AG08396 (cell line): ENCODE measurements at places on chromosomes 6 and 20.

DNA sequence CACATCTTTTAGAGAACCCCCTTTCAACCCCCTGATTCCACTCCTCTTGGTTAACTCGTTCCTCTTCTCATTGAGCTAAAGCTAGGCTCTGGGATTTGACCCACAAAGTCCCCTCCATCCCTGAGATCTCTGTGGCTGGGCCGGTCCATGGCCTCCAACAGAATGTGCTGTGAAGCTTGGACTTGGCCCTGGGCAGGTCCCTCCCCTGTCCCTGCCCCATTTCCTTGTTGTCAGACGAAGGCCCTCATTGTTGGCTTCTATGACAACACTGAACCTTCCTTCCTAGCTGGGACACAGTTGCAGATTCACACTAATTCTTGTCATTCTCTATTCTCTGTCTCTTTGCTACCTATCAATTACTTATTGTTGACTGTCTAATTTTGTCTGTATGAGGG is 156.1 kb downstream of the SYCP2 start:
- DNase-seq = no peak

- peak; percentile 60 for DNase-seq
These were observed at the start of gene TBX18 for GRCh38 chr6:84764332-84765049. TBX18 (minus strand) TSS chr6:84764598; CDS start chr6:84764181, 417 bp downstream.

- no peak for DNase-seq
These were observed 3.3 kb upstream of the RSPO3 start for GRCh38 chr6:127115084-127115655.

DNA sequence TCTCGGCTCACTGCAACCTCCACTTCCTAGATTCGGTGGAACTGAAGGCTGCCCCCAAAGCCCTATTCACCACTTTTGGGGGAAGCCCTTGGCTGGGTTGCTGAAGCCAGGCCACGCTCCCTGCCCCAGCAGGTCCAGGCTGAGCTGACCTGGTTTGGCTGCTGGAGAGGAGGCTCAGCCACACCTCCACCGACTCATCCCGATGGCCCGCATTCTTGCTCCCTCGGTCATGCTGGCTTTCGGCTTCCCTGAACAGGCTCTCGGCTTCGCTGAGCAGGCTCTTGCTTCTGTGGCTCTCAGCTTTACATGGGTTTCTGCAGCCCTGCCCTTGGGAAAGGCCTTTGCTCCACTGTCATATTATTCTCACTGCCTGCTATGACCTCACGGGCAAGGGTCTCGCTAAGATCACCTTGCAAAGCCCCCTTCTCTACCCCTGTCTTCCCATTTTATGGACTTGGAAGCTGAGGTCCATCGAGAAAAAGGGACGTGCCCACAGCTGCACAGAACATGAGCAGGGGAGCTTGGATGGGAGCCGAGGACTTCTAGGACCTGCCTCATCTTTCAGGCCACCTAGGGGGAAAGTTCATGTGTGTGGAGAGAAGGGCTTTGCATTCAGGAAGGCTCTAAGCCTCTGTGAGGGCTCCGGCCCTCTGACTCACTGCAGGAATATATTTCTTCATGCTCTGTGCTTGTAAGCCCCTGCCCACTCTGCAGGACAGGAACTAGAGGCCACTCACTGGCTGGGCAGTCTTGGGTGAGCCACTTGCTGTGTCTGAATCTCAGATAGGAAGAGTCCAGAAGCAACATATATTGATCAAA is 15.6 kb downstream of the ARHGAP40 start:
- peak; percentile 46 for DNase-seq

GRCh38 chr20:24382331-24382730 is 87.1 kb upstream of the SYNDIG1 start:
- DNase-seq = no peak

GRCh38 chr6:7006515-7007191 is 101.1 kb upstream of the RREB1 start:
- DNase-seq = no peak

GRCh38 chr6:89615882-89616281 is 22.7 kb downstream of the LYRM2 start:
- DNase-seq = no peak

GRCh38 chr20:64157878-64158277 is 6.4 kb upstream of the MYT1 start:
- no peak for DNase-seq

DNA sequence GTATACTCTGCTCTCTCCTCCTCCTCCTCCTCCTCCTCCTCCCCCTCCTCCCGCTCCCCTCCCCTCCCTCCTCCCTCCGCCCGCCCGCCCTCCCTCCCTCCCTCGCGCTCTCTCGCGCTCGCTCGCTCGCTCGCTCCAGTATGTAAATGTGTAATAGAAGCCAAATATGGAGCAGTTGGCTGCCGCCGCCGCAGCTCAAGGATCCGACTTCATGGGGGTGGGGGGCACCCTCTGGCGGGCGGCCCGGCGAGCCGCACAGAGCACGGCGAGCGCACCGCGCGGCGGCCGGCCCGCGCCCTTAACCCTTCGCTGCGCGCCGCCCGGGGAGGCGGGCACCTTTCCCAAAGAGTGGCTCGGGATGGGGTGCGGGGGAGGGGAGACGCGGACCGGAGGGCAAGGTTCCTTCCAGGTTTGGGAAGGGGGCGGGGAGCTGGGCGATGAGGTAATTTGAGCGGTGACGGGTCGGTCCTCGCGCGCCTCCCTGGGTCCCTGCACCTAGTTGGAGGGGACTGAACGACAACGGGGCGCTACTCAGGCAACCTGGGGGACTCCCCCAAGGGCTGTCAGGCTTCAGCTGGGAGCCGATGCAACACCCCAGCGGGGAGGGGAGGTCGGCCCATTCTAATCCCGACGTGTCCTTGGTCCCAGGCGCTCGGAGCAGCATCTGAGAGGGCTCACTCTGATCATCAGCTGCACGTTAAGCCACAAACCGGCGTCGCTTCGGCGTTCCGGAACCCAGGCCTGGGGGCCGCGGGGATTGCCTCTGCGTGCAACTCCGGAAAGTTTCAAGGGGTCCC is 409 bp upstream of the ATXN1 start:
- peak; percentile 80 for DNase-seq

DNA sequence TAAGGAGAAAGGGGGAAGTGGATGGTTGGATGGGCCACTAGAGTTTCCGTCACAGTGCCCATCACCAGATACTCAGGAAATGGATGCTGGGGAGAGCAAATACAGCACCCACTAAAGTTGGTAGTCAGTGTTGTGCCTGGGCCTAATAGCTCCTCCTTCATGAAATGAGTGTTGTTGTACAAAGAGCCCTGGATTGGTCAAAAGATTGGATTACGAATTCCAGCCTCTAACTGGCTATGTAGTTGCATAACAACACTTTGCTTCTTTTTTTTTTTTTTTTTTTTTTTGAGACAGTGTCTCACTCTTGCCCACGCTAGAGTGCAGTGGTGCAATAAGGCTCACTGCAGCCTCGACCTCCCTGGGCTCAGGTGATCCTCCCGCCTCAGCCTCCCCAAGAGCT is 27.4 kb downstream of the KCNG1 start:
- DNase-seq = peak; percentile 45

GRCh38 chr20:4341804-4342485 is 326.6 kb upstream of the RNF24 start:
- peak; percentile 62 for DNase-seq

DNA sequence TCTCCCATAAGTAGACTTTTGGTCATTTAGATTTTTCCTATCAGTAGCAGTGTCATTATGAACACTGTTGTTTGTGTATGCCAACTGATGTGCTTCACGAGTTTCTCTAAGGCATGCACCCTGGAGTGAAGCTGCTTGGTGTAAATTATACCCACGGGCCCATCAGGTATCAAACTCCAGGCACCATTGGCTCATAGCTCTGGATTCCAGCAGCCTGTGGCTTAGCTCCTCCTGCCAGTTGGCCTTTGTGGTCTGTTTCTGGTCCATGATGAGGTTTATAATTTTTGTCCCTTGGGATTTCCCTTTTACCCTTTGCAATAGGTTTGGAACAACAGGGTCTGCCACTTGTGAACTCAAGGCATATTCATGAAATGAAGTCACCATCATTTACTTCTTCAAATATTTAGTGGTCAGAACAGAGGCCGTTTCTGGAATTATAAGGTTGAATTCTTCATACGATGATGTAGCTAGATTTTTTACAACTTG is 350.5 kb downstream of the PRL start:
- peak; percentile 72 for DNase-seq

DNA sequence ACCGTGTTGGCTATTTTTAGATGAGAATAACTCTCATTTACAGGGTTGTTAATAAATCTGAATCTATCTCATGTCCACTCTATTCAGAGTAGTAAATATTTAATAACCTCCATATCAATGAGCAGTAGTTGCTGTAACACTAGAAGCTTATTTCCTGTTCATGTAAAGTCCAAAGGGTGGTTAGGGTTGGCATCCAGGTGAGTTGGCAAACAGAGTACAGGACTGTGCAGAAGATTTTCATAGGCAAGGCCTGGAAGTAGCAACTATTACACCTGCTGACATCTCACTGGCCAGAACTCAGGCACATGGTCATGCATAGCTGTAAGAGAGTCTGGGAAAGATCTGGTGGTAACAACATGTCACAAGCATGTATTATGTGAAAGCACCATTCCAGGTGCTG is 147.5 kb downstream of the PHF3 start:
- no peak for DNase-seq

GRCh38 chr6:100491952-100492670 is 27.4 kb upstream of the SIM1 start:
- DNase-seq = no peak

GRCh38 chr6:36019167-36019566 is 5.3 kb downstream of the SLC26A8 start:
- DNase-seq = no peak

GRCh38 chr20:63364801-63365585 is 3.8 kb upstream of the CHRNA4 start:
- no peak for DNase-seq

- peak; percentile 96 for DNase-seq
These were observed 8.7 kb upstream of the AP5S1 start for GRCh38 chr20:3811467-3812258.

DNA sequence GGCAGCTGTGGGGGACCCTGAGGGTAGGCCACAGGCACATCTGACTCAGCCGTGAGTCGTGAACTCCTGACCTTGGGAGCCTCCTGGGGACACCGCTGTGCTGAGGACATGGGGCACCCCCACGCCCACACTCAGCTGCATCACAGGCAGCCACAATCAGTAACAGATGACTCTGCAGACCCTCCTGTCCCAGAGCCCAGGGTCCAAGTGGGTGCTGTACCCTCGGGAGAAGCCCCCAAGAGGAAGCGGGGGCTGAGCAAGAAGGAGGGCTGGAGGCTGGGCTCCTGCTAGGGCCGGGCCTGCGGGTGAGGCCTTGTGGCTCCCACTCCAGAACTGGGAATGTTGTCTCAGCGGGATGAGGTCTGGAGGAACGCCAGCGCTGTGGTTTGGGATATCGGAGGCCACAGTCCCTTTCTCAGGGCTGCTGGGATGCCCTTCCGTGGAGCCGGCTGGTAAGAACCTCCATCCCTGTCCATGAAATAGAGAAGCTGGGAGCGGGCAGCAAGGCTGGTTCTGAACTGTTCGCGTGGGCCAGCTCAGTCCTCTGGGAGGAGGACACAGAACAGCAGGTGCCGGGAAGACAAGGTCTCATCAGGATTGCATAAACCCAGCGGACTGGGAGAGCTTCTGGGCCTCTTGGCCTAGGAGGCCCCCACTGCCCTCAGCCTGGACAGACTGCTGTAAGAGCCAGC is 3.1 kb upstream of the LAMA5 start:
- DNase-seq = peak; percentile 78

DNA sequence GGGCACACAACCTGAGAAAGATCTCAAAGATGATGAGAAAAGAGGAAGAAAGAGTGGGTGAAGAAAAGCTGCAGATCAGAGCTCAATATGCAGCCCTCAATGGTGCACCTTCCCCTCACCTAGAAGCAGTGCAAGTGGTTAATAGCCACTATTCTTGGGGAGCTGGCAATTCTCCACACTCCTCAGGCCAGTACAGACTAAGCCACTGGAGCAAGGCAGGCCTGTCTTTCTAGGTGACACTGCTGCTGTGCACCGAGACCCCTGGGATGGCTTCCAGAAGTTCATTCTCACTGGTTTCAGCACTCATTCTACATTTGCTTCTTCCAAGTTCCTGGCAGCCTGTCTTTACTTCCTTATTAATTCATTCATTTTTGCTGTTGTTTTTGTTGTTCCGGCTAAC is 973.3 kb downstream of the KIF16B start:
- no peak for DNase-seq
